Upper lobe of left lung (tissue), 6 donors: ENCODE measurements at places on chromosomes 4 and X.

- no peak for DNase-seq
Measured at GRCh38 chr4:83870328-83870950, 334.5 kb downstream of the GPAT3 start.

DNA sequence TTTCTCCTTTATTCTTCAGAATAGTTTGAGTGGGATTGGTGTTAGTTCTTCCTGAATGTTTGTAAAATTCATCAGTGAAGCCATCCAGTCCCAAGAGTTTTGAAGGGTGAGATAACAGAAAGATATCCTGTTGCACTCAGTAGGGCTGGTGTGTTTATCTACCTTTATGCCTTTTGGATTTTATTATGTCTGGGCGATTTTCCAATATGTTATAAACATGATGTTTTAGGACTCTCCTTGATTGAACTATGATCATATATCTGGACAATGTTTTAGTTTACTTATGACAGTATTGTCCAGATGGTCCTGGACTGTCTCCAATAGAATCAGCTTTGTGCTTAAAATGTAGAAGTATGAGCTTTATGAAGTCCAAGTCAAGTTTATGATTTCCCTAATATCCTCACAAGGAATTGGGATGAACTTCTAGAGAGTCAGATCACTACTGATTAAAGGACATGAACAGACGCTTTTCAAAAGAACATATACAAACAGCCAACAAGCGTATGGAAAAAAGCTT is 77.6 kb upstream of the ITM2A start:
- no peak for DNase-seq

DNA sequence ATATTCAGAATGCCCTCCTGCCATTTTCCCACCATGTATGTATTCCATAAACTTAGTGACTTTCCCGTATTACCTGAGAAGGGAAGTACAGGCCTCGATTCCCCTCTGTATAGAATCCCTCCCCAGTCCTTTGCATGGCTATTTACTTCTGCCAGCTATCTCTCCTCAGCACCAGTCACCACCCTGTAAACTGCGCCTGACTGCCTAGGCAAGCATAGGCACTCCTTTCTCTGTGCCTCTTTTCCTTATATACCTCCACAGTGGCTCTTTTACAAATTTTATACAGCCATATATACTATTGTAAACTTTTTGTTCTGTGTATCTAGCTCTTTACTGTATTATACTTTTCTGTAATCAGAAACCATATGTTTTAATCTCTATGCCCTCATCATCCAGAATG is 130.9 kb upstream of the TET2 start:
- DNase-seq = no peak

GRCh38 chr4:77586951-77587383 is 18.7 kb upstream of the CXCL13 start:
- DNase-seq = no peak

GRCh38 chr4:139726615-139727014 is 61.0 kb downstream of the MGST2 start:
- no peak for DNase-seq

GRCh38 chr4:17763416-17763815 is 18.0 kb downstream of the FAM184B start:
- DNase-seq = no peak
